ENCODE measurements at places on chromosomes 6 and 20.

DNA sequence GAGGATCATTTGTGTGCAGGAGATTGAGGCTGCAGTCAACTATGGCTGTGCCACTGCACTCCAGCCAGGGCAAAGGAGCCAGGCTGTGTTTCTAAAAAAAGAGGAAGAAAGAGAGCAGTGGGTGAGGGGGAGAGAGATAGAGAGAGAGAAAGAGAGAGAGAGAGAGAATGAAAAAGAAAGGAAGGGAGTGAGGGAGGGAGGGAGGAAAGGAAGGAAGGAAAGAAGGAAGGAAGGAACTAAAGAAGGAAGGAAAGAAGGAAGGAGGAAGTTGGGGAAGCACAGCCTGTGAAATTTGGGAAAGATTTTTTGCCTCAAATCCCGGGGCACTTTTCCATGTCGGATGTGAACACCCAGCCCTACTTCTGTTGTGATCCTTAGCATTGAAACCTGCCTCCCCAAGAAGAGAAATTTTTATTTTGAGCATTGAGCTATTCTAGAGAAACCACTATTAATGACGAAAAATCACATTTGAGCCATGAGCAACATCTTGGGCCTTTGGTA, 57.8 kb downstream of the FOXA2 start:
- DNase-seq, result no peak

DNA sequence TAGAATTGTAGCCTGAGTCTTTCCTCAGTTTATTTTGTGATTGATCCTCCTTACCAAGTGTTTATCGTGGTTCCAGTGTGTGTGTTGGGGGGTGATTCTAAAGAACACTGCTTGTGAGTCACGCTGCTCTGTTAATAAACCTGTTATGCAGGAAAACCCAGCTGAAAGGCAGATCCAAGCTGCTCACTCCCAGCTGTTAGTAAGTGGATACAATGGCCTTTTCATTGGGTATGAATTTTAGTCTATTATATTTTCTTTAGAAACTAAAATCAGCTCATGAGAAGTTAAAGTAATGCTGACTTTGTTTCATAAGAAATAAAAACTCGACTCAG, 12.2 kb upstream of the DSTN start:
- DNase-seq, result no peak

GRCh38 chr6:44025226-44025625, 102.0 kb downstream of the MRPL14 start:
- DNase-seq, result no peak

- DNase-seq, result no peak
These were observed 50.5 kb downstream of the FHL5 start for GRCh38 chr6:96613291-96613999.

- DNase-seq, result no peak
These were observed 491.1 kb upstream of the EYS start for GRCh38 chr6:66198062-66198624.

- no peak for DNase-seq
These were observed 44.1 kb upstream of the CTAGE9 start for GRCh38 chr6:131754715-131755567.

DNA sequence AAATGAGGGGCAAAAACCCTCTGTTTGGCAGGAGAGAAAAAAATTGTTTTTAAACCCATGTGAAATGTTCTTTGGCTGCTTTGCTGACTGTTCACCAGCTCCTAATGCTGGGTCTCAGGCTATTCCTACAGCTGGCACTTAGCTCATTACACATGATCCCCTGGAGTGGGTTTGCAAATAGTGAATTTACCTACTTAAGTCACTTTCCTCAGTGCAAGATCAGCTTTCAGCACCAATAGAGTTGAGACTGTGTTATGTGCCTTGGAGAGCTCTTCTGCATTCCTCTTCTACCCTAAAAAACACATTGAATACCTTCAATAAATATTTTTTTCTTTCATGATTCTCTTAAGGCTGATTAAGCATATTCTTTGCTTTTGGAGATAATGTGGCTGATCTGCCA, 58.4 kb upstream of the PRDM1 start:
- no peak for DNase-seq

DNA sequence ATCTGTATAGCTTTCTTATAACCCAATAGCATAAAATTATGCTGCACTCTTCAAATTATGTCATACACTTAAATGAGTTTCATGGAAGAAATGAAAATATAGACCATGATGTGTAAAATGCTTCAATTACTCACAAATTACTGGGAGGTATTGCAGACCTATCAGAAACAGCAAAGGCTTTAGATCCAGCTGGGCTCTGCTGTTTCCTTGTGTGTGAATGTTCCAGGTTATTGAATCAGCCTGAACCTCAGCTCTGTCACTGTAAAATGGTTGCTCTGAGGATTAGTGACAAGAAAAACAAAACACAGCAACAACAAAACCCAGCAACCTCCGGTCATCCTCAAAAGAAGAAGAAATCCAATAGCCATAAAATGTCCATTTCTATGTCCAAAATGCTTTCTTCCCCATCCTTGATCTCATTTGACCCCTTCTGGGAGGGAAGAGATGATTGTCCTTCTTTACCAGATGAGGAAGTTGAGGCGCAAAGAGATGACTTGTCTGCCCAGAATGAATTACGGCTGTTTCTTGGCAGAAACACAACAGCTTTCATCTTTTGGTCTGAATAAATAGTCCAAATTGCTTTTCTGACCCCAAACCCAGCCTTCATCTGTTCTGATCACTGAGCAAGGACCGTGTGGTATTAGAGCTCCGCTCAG, 42.2 kb upstream of the TGM6 start:
- no peak for DNase-seq

GRCh38 chr20:40471261-40471629, 217.8 kb downstream of the MAFB start:
- DNase-seq, result no peak

GRCh38 chr6:16494793-16495192, 256.4 kb downstream of the GMPR start:
- DNase-seq, result no peak

DNA sequence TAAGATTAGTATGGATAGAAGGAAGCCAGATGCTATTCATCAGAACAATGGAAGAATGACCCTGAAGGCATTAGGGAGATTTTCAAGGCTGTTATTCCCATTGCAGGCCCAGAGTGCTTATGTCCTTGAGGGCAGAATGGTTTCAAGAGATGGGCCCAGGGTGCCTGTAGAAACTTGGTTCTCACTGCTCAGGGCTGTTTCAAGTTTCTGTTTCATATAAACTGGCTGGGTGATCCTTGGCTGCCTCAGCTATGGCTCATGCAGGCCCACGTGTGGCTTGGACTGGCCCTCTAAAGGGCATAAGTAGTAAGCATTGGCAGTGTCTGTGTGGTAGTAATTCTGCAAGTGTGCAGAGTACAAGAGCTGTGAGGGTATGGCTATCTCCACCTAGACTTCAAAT, 540.9 kb upstream of the MAN1A1 start:
- no peak for DNase-seq

GRCh38 chr6:107275330-107275865, 160.1 kb upstream of the BEND3 start:
- DNase-seq, result no peak

- DNase-seq, result no peak
These were observed 153.9 kb downstream of the CDK19 start for GRCh38 chr6:110661414-110661813.

DNA sequence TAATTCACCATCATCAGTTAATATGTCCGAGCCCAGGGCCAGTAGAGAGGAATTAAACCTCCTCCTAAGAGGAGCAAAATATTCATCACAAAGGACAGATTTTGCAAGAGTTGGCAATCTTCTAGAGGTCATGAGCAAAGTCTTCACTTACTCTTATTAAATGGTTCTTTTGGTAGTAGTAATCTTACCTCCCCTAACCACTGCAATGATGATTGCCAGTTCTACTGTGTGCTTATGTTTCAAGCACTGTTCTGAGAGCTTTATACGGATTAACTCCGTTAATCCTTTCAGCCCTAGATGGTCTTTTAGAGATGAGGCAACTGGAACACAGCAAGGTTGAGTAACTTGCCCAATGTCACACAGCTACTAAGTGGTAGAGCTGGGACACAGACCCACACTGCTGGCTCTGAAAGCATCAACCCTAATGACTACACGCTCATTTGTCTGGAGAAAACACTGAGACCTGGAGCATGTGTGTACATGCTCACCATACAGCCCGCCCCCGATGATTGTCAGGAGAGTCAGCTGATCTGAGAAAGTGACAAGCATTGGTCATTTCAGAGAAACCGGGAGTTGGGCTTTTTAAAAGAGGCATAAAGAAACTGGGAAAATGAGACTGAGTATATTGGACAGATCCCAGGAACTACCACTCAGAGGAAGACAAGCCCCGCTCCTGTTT, 276.0 kb downstream of the NRN1 start:
- peak; percentile 72 for DNase-seq

- DNase-seq, result no peak
These were observed 92.4 kb downstream of the DST start for GRCh38 chr6:56550301-56550700.

- DNase-seq, result peak; percentile 5
These were observed 1.3 kb downstream of the EPPIN start for GRCh38 chr20:45545754-45546453.

DNA sequence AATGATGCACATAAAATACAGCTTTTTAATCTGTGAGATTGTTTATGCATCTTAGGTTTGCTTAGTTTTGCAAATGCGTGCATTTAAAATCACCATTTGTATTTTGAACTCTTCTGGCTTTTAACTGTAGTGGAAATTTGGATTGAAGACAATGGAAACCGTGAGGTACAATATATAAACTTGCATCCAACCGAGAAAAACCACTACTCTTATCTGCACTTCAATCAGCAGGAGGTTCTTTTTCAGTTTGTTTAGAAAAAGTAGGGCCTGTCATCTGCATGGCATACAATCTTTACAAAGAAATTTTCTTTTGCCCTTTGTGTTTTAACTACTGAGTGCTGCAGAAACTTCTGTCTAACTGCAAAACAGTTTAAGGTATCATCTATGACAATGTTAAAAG, 132.8 kb downstream of the LAMA2 start:
- no peak for DNase-seq

DNA sequence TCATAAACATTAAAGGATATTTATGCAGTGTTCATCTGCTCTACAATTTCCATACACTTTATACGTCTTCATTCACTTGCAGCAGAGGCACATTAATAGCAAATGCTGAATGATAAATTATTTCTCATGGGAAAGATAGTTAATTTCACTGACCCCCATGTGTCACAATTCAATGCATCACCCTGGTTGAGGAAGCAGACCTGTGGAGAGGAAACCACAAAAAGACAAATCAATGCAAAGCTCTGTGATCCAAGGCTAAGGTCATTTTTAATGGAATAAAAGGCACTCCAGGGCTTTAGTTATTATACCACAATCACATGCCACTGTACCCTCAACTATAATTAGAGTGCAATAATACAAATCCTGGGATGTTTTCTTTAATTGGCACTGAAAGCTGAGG, 40.3 kb upstream of the TENT5A start:
- no peak for DNase-seq

DNA sequence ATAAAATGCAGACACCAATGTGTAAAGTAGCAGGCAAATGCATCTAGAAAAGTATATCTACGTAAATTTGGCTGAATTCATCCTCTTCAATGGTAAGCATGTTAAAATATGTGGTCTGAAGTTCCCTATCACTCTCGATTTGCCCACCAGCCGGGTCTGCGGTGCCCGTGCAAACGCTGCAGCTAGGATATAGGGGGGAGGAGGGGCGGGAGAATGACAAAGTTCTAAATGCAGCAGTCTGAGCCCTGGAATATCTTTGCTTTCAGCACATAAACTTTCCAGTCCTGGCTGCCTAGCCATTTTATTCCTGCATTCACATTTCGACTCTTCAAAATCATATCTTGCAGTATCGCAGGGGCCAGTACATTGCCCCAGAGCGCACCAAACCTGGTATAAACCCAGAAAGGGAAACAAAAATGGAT, 708 bp downstream of the NRN1 start:
- no peak for DNase-seq

DNA sequence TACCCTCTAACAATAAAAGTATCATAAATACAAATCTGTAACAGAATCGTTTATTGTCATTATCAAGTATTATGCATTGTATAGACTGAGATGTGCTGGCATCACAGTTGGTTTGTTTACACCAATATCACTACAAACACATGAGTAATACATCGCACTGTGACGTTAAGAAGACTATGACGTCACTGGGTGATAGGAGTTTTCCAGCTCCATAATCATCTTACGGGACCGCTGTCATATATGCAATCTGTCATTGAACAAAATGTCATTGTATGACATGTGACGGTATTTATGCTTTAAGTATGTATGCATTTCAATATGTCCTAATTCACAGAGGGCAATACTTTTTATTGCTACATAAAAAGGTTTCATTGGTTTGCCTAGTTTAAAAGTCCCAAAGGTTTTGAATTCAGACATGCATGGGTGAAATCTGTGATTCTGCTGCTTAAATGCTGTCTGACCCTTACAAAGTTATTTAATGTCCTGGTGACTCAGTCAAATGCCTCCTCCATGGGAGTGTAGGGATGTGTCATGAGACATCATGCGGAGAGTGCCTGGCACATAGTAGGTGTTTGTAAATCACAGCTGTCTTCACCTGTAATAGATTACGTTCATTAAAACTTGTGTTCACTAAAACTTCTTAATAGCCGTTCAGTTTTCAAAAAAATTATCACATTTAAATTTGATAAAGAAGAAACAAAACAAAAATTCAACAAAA, 160.7 kb upstream of the PDE10A start:
- no peak for DNase-seq

GRCh38 chr6:91711518-91711917, 1124.6 kb upstream of the MAP3K7 start:
- DNase-seq, result no peak

DNA sequence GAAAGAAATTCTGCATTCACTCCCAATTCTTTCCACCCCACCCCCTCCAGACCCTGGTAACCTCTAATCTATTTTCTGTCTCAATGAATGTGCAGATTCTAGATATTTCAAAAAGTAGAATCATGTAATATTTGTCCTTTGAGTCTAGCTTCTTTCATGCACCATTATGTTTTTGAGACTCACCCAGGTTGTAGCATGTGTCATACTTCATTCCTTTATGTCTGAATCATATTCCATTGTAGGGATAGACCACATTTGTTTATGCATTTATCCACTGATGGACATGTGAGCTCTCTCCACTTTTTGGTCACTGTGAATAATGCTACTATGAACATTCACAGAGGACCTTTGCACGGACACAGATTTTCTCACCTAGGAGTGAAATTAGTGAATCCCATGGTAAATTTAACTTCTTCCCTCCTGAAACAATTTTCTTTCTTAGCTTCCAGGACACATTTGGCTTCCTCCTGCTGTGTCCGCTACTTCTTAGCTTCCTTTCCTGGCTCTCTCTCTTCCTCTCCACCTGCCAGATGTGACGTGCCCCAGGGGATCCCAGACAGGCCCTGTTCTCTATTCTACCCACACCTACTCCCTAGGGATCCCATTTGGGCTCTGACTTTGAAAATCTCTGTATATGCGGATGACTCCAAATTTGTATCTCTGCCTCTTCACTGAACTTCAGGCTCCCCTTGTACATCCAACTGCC, 24.1 kb upstream of the ARFGEF2 start:
- peak; percentile 78 for DNase-seq

GRCh38 chr6:4781426-4781825, 5.2 kb downstream of the CDYL start:
- DNase-seq, result no peak

DNA sequence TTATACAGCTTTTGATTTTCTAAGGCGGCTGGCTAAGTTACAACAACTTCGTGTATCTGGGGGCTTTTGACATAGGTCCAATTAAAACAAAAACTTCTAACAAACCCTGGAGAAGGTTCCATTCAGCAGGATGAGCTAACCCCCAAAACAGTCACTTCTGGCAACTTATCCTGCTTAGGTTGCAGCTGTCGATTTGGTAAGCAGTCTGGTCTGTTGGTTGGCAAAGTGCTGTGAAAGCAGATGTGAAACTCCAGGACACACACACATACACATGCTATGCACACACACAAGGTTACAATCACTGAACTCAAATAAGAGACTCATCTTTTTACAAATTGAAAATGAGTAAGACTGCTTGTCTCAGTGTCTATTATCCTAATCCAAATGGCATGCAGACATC, 119.0 kb upstream of the STMND1 start:
- peak; percentile 80 for DNase-seq

All from GM04503 (cell line).